T-helper 9 cell (primary cell): ENCODE measurements at places on chromosomes 7 and 10.

DNA sequence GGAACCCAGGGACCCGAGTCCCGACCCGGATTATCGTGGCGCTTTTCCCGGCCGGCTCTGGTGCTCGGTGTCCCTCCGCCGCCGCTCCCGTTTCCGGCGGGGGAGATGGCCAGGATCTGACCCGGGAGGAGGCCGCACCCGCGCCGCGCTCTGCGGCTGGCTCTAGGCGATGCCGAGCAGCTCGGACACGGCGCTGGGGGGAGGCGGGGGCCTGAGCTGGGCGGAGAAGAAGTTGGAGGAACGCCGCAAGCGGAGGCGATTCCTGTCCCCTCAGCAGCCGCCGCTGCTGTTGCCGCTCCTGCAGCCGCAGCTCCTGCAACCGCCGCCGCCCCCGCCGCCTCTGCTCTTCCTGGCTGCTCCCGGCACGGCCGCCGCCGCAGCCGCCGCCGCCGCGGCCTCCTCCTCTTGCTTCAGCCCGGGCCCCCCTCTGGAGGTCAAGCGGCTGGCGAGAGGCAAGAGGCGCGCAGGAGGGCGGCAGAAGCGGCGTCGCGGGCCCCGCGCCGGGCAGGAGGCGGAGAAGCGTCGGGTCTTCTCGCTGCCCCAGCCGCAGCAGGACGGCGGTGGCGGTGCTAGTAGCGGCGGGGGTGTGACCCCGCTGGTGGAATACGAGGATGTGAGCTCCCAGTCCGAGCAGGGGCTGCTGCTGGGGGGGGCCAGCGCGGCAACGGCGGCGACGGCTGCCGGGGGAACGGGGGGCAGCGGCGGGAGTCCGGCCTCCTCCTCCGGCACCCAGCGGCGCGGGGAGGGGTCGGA, 593 bp downstream of the CDK13 start:
- peak; percentile 26 for DNase-seq

- no peak for DNase-seq
Measured at GRCh38 chr7:155758348-155758747, 53.9 kb downstream of the SHH start.

- DNase-seq, result no peak
Measured at GRCh38 chr10:80280071-80280800, 9.2 kb downstream of the MAT1A start.

DNA sequence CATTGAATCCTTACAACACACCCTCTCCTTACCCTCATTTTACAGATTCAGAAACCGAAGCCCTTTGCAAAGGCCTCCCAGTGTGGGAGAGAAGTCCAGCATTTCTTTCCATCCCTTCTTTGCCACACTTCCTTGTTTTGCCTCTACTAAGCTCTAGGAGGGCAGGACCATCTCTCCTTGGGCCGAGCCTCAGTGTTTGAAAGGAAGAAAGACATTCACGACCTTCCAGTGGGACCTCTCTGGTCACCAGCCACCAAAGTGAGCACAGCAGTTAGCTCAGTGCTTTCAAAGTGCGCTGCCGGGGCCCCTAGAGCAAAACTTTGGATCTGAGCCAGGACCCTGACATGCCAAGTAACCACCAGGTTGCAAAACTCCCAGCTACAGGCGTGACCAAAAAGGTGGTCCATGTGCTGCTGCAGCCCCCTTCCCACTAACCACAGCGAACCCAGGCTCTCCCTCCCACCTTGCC, 12.4 kb downstream of the CTBP2 start:
- no peak for DNase-seq

DNA sequence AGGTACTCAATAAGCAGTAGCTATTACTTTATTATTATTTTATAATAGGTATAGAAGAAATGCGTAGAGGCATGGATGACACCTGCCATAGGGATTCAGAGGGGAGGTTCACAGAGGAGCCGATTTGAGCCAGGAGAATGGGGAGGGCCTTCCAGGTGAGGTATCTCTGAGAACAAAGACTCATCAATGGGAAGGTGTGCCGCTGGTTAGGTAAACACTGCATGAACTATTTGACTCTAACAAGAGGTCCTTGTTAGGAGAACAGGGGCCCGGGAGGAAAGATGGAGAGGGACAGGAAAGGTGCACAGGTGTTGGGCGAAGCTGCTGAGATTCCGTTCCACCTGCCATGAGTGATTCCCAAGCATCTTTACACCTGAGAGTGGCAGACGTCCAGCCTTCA, 41.8 kb upstream of the TMEM273 start:
- no peak for DNase-seq

GRCh38 chr10:117972168-117972837, 74.4 kb downstream of the RAB11FIP2 start:
- no peak for DNase-seq

GRCh38 chr10:132849546-132850031, 63.6 kb upstream of the NKX6-2 start:
- DNase-seq, result no peak

- no peak for DNase-seq
Measured at GRCh38 chr10:107686095-107686494, 521.6 kb upstream of the SORCS1 start.

DNA sequence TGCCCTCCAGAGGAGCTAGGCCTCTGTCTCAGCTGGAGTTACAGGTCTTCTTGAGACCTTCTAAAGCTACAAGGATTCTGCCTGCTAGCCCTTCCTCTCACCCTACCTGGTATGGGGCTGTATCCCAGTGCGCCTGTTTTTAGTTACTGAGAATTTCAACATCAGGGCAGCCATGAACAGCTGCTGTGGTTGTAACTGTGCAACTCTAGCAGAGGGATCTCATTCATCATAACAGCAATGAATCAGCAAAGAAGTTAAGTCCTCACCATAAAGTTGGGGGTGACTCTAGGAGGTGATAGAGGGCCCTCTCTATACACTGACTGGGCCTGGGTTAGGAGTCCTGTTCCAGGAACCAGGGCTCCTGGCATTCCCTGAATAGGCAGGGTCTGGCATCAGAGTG, 14.0 kb upstream of the CDH23 start:
- DNase-seq, result no peak

GRCh38 chr10:11961771-11962170, 80.8 kb downstream of the UPF2 start:
- no peak for DNase-seq

DNA sequence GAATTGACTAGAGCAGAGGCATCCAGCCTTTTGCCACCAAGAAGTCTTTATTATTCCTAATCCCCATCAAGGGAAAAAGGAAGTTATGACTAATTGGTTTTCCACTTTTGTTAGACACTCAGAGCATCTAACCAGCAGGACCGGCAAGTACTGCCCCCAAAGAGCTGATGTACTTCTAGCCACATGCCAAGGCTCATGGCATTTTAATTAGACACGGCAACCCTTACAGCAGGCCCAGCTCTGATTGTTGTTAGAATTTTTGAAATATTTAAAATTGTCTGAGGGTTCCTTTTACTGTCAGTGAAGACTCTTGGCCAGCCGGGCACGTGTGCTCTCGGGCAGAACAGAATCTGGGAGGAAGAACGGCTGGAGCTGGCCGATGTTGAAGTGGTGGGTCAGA, 114.8 kb downstream of the SPAG6 start:
- no peak for DNase-seq

DNA sequence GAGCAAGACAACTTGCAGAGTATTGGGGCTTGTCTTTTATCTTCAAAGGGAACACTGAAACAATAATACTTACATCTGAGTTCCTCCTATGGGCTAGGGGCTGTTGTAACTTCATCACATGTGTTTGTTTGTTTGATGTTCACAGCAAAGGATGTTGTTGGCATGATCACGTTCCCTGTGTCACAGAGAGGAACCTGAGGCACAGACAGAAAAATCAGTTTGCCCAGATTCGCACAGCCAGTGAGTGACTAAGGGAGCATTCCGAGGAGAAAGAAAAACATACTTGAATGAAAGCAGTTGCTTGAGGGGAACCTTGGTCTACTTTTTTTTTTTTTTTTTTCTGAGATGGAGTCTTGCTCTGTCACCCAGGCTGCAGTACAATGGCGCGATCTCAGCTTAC, 87.2 kb upstream of the PFKP start:
- no peak for DNase-seq

DNA sequence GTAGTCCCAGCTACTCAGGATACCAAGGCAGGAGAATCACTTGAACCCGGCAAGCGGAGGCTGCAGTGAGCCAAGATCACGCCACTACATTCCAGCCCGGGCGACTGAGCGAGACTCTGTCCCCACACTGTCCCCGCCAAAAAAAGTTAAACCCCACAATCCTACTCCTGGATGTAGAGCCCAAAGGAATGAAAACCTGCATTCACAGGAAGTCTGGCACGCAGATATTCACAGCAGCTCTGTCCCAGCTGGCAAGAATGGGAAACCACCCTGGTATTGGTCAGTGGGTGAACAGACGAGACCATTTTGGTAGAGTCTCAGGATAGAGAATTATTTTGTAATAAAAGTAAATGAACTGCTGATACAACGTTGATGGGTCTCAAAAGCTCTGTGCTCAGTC, 225.2 kb downstream of the MAD1L1 start:
- DNase-seq, result no peak

- DNase-seq, result no peak
Measured at GRCh38 chr10:114715171-114715670, 57.1 kb upstream of the ABLIM1 start.

DNA sequence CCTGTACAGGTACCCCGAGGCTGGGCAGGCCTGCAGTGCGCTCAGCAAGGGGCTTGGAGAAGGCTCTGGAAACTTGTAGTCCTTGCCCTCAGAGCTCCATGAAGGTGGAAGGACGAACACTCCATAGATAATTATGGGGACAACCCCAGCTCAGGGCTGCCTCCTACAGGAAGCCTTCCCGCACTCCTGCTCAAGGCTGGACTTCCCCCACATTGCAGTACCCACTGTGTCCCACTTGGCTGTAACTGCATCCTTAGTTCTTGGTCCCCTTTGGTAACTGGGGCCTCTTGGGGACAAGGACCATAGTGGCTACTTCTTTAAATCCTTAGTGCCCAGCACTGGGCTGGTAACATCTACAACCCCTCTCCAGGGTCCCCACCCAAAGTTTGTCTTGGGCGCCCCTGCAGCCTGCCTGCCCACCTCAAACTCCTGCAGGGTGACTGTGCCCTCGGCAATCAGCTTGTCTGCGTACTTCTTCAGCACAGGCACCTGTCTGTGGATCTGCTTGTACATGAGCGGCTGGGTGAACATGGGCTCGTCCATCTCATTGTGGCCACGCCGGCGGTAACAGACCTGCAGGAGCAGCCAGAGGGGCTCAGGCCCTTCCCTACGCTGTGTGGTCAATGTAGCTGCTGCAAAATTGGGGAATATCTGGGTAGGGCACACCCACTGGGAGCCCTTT, 17.1 kb downstream of the OGDHL start:
- DNase-seq, result no peak

DNA sequence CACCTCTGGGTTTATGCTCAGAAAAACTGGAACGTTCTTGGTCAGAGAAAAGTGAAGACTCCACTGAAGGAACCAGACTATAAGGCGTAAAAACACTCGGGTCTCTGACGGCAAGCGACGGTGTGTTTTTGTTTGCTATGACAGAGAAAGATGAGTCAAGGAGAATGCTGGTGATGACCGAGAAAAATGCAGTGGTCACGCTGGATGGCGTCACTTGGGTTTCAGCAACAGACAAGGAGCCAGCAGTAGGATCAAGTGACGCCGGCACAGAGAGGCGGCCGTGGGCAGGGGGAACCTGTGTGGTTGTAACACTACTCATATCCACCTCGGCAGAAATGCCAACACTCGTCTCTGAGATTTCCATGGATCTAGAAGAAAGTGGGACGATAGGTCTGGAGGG, 63.4 kb downstream of the KIAA1549 start:
- no peak for DNase-seq

DNA sequence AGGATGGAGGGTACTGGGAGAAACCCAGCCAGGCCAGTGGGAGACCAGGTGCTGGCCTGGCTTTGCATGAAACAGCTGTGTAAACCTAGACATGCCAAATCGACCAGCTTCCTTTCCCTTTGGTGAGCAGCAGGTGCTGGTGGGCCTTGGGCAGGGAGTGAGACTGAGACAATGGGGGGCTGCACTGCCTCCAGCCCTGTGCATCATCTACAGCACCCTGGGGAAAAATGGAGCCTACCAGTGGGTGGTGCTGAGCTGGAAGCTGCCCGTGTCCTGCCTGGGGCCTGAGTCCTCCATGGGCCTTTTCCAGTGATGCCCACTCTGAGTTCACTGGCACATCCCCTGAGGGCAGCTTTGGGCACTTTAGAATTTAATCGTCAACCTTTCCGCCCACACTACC, 19.2 kb upstream of the DDC start:
- DNase-seq, result no peak

GRCh38 chr7:79806161-79806734, 328.4 kb upstream of the GNAI1 start:
- DNase-seq, result no peak

DNA sequence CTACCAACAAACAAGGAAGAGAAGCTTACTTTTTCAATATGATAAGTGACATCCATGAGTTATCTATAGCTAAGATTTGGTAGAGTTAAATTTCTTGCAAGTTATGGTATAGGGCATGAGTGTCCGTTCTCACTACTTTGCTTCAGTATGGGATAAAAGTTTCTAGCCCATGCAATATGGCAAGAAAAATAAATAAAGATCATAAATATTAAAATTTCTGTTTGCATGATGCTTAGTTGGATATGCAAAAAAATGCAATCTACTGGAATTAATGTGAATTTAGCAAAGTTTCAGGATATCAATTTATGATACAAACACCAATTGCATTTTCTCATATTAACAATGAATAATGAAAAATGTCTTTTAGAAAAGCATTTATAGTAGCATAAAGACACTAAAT, 148.7 kb upstream of the ADARB2 start:
- no peak for DNase-seq

GRCh38 chr7:143492043-143492471, 14.4 kb downstream of the TAS2R41 start:
- no peak for DNase-seq

- DNase-seq, result no peak
Measured at GRCh38 chr7:125934539-125934938, 1004.9 kb upstream of the POT1 start.

- DNase-seq, result no peak
Measured at GRCh38 chr10:91049296-91049987, 128.6 kb upstream of the ANKRD1 start.

- no peak for DNase-seq
Measured at GRCh38 chr10:24382596-24382978, 173.6 kb downstream of the KIAA1217 start.

DNA sequence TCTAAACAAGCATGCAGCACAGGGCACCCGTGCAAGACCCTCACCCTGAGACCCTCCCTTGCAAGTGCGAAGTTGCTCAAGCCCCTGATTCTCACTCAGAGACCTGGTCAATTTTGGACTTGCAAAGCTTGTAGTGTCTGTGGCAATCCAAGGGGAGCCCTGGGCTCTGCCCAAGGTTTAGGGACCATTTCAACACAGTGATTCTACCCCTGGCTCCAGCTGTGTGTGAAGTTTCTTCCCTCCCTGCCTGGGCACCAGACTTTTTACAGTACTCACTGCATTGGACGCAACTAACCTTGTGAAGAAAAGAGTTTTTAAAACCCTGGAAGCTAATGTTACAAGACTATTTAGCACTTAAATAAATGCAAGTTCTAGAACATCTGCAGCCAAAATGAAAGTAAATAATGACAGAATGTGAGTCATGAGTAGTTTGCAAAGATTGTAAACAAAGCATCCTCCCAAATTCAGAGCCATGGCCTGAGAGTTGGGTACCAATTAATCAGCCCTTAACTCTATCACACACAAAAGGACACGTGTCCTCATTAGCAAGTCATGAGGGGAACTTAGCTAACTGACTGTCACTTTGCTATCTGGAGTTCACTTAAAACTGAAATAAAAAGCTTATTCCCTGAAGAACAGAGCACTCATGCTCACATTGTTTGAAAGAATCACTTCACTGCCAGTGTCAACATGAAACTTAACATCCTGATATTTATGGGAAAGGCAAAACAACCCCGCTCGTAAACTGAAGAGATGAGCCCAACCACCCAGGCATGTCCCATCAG, 48.1 kb downstream of the RGS10 start:
- DNase-seq, result no peak
